ENCODE measurements at places on chromosomes 11 and 22.

DNA sequence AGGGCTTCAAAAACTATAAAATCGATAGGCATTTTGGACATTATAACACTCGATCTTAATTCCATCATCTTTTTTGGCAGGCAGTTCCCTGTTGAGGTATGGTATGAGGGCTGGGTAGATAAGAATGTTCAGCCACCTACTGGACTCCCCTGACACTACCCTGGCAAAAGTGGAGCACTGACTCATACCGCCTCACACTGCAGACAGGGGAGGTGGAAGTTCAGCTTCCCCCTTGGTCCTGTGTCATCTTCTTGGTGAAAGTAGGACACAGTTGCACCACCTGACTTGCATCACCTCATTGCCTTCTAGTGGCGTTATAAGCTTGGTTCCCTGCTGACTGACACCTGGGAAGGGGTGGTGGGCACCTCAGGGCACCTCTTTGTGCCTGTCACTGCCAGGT is 30.4 kb downstream of the PAAF1 start:
- no peak for DNase-seq

DNA sequence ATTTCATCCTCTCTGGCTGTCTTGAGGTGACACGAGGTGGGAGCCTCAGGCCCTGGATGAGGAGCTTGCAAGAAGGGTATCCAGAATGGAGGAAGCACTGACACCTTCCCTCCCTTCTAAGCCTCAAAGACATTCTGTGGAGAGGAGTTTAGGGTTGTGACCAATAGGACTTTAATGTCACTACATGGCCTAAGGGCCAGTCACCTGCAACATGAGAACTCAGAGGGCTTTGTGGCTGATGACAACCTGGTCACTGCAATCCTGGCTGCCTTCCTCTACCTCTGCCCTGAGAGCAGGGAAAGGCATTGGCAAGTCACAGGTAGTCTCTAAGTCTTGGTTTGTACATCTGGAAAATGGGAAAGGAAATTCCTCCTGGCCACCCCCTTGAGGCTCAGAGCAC is 33.7 kb downstream of the PISD start:
- DNase-seq, result no peak

DNA sequence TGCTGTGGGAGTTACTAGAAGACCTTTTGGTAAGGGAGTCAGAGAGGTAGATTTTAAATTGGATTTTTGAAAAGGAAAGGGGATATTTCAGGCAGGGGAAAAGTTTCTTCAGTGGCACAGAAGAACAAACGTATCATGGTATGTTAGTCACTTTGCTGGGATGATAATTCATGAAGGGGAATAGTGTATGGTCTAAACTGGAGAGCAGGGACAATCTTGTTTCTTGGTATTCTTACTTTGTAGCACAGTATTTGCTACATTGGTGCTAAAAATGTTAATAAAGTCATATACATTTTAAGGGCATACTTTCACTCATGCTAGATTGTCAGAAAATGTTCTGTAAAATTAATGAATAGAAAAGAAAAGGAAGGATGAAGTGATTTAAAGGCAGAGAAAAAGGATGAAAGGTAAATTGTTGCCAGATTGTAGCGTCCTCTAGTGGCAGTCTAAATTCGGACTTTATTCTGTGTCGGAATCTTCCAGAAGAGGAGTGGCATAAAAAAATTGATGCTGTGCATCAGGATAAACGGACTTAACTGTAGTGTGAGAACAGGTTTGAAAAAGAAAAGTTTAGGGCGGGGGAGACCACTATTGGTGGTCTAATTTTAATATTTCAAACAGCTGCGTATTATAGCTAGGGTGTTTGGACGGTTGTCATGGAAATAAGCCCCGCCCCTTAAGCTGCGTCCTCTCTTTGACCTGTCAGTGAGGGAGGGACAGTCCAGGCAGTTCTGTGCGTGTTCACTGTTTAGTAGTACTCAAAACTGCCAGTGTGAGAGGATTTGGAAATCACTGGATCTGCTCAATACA is at the start of gene BCO2:
BCO2 (plus strand) TSS at position 724 of the 810 bp plus-strand sequence. CDS start 90 bp downstream, outside the sequence.
- no peak for DNase-seq

DNA sequence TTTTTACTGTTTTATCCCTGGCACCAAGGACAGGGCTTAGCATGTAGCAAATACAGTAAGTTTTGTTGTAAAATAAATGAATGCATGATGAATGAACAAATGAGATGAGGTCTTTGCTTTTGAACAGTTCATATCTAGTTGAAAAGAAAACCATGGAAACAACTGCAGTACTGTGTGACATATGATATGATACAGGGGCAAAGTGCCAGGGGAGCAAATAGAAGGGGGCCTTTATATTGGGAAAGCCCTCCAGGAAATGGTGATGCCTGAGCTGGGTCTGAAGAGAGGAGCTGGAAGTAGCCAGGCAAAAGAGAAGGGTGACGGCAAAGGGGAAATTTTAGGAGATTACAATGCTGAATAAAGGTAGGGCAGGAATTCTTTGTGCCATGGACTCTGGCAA is 63.8 kb upstream of the UCP3 start:
- no peak for DNase-seq

DNA sequence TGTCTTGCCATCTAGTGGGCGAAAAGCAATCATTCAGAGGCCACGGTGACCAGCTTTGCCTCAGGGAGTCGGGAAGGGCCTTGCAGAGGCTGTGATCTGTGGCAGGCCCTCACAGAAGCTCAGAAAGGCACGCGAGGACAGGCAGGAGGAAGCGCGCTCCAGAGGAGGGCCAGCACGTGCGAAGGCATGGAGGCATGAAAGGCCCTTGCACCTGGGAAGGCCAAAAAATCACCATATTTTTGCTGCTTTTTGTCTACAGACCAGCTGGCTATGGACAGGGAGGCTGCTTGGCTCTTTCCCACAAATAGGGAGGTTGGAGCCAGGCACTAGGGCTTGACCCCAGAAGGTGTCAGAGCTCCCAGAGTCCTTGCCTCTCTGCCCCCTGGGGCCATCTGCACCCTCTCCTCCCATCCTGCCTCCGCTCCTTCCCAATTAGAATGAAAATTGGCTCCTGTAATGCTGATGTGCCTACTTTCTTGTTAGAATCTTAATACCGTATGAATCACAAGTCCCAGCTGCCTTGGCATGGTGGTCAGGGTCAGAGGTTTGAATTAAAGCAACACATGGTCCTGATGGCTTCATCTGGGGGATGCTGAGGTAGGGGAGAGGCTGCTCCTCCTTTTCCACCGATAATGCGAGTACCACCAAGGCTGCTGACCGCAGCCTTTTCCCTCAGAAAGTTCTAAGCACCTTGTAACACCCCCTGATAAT is 69.1 kb downstream of the FEZ1 start:
- DNase-seq, result no peak

DNA sequence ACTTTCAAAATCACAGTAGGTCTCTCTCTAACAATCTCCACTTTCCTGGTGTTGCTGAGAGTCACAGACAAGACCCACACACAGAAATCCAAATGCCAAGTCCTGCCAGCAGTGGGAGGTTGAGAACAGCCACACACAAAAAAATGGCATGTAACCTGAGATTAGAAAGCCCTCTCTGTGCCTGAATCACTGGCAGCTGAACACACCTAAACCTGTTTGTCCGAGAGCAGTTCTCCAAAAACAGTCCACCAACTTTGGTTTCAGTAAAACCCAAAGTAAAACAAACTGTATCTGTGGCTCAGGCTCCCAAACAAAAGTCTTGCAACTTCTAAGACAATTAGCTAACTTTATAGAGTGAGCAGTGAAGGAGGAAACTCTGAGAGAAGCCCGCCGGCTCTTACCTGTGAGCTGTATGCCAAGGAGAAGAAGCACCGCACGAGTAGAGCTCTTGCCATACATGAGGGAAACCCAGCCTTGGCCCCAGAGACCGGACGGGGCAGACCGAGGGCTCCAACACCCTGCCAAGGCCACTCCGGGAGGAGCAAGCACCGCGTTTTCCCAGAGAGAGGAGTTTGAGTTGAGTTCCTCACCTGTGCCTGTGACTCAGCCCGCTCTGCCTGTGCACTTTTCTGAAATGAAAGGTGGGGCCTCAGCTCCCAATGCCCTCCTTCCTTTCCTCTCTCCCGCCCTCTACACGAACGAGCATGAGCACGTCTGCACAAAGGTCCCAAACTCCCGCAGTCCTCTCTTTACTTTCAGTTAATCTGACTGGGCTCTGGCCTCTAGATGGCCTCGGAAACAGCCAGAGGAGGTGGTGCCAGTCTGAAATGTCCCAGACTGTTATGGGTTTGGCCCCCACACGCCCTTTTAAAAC is at the start of gene MPZL2:
MPZL2 (minus strand) TSS at position 603 of the 874 bp plus-strand sequence; CDS start at position 459, 144 bp downstream.
- DNase-seq, result no peak

DNA sequence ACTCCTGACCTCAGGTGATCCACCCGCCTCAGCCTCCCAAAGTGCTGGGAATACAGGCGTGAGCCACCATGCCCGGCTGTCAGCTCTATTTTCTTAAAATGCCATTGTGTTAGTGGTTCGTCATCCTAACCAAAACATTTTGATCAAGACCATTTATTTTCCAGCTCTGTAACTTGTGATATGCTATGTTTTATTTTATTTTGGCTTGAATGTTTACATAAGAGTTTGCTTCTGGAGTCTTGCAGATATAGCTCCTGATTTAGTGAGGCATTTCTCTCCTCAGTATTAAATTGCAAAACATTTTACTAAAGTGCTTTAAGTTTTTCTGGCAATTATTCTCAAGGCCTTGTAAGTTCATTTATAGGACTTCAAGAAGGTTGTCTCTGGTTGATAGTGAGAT is 4.4 kb downstream of the EP300 start:
- DNase-seq, result no peak

GRCh38 chr11:1333860-1334259 is 24.4 kb upstream of the TOLLIP start:
- DNase-seq, result no peak

- no peak for DNase-seq
Observed at GRCh38 chr11:66003291-66003690, 988 bp downstream of the BANF1 start.

DNA sequence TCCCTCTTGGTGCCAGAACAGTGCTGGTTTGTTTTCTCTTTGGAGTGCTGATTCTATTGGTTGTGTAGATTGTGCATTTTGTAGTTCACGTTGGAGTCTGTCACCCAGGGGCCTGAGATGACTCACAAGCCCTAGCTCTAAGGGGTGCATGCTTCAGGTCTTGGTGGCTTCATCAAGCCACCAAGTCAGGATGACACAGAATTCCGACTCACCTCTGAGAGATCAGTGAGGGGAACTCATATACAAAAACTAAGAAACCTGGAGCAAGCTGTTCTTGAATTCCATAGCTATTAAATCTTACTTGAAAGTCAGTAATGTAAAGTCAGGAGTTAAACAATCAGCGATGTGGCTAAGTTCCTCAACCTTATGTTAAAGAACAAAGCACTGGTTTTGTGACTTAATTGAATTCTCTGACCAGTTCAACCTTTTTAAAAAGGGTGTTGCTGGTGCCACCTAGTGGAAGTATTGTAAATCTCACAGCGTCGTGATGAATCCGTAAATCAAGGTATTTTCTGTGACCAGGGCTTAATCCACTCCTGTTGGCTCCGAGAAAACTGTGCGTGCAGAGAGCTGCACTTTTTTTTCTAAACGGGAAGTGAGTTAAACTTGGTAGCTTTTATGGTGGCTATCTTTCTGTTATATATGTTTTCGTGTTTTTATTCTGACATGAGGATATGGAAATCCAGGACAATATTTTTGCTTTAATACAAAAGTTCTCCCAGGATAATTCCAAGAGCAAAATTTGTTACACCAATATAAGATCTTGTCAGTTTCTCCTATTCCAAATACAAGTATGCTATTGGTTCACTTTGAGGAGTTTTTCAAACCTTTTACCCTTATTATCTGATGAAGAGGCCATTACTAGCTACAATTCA is 14.6 kb downstream of the MMP13 start:
- DNase-seq, result no peak

GRCh38 chr11:66845876-66846212 is 2.6 kb downstream of the RCE1 start:
- no peak for DNase-seq

DNA sequence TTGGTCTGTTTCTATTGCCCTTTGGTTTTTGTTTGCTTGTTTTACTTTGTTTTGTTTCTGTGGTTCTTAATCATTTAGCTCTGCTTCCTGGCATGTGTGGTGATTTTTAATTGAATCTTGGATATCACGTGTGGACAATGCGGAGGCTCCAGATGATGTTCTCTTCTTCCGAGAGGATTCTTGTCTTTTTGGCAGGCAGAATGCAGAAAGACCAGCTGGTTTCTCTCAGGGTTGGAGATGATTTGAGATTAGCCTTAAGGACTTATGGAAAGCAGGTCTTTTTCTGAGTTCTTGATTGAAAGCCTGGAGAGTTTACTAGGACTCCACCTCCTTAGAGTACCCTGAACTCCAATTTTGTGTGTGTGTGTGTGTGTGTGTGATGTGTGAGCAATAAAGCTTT is 21.0 kb upstream of the ANO1 start:
- DNase-seq, result no peak

- no peak for DNase-seq
Observed at GRCh38 chr11:113873236-113873626, 2.1 kb downstream of the USP28 start.
